ENCODE measurements at places on chromosomes 16 and 17. TPM values are rescaled to one million over a fixed set of nuclear protein-coding genes. Genes with fewer than 3 reads are reported as not detected.

Gene KRTAP2-1
- not detected for total RNA-seq

Gene NPIPB9
- total RNA-seq, result 2.9 TPM

Gene GNPTG
- 58.3 TPM for total RNA-seq

Gene GJD3
- total RNA-seq, result 0.41 TPM

Gene RGS11
- 20.3 TPM for total RNA-seq

GRCh38 chr17:4837471-4838308, 4.5 kb downstream of the MINK1 start:
- no peak for DNase-seq

DNA sequence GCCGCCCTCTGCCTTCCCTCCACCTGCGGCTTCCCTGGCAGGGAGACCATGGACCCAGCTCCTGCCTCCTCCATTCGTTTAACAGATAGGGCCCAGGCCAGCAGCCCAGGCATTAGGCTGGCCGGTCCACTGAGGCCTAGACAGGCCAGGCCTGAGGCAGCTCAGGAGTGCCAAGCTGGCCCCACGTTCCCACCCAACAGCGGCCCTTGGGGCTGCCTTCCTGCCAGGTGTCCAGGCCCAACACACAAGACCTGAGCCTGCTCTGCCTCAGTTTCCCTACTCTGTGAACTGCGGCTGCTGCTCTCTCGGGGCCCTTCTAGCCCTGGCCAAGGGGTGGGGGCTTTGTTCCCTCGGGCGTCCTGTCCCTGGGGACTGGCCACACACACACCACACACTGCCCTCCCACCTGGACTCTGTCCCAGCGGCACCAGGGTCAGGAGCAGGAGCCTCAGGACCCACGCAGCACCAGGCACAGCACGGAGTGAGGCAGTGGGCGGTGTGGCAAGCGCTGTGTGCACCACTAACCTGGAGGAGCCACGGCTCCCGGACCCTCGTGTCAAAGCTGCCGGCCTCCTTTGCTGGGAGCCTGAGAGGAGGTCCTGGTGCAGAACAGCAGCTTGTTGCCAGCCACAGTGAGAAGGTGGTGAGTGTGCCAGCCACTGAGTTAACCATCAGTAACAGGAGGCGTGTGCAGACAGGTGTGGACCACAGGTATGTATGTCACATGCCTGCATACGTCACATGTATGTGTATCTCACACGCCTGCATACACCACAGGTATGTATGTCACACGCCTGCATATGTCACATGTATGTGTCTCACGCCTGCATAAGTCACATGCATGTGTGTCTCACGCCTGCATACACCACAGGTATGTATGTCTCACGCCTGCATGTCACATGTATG, 14.6 kb upstream of the CDH15 start:
- DNase-seq, result no peak

DNA sequence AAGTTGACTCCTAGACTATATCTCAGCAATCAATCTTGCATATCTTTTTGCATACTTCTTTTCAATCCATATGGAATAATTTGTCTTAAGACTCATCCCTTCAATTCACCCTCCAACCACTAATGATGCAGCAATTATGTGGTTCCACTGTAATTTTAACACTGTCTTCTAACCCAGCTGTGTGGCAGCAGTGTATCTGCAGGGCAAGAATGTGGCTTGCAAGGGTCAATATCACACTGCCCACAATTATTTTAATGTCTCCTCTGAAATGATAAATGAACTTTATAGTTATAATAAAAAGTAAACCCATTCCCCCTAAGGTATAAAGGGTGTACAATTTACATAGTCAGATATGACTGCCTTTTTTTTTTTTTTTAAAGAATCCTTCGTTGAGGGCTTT, 48.6 kb downstream of the FTO start:
- no peak for DNase-seq

DNA sequence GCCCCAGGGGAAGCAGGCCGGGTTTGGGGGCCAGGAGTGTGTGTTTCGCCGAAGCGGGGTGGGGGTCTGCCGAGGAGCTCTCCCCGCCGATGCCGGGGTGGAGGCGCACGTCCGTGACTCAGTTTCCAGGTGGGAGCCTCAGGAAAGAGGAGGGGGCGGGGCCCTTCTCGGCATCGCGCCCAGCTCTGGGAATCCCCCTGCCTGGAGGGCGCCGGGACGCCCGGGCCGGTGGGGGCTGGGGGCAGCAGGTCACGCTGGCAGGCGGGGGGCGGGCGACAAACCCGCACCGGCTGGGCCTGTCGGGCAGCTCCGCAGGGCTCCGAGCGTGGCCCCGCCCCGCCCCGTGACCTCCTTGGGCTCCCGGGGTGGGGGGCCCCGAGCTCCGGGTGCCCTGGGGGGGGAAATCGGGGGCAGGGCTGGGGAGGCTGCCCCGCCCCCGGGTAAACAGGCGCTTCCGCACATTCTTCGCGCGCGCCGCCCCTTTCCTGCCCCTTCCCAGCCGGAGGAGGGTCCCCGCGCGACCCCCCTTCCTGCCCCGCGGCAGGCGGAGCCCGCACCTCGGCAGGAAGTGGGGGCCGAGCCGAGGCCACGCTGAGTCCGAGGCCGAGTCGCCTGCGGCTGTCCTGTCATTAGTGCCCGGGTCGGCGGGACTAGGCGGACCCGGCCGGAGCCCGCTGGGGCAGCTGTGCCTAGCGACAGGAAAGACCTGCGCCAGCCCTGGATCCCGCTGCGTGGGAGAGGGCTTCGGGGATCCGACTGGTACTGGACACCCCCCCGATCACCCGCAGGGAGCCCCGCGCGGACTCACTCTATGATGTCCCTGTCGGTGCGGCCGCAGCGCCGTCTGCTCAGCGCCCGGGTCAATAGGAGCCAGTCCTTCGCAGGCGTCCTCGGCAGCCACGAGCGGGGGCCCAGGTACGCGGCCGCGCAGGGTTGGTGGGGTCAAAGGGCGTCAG, 9.3 kb downstream of the RIPOR1 start:
- no peak for DNase-seq

- no peak for DNase-seq
Observed at GRCh38 chr17:60371818-60372510, 20.0 kb downstream of the USP32 start.

- DNase-seq, result no peak
Observed at GRCh38 chr16:6297666-6298410, 1034.8 kb upstream of the RBFOX1 start.

- no peak for DNase-seq
Observed at GRCh38 chr16:68232335-68232734, 3.6 kb downstream of the ESRP2 start.

GRCh38 chr17:75228847-75229246, 23.4 kb downstream of the NUP85 start:
- DNase-seq, result no peak

DNA sequence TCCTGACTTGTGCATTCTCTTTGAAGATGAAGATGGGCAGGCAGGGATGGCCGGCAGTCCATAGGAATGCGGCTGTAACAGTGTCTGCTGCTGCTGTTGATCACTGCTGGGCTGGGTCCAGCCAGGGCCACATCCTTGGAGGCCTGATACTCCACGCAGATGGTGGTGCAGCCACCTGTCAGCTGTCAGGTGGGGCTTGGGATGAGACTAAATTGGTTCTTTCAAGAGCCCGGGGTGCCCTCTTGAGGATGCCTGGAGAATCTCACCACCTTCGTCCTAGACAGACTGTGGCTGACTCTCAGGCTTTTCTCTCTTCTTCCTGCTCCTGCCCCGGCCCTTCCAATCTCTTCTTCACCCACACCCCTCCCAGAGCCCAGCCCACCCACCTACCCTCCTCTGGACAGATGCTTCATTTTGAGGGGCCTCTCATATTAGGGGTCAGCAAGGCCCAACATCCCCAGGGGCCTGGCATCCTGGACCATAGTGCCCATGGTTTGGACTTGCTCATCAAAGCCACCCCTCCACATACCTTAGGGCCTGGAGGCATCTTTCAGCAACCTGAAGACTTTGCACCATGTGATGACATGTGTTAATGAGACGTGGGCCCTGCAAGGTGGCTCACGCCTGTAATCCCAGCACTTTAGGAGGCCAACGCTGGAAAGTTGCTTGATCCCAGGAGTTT, 19.1 kb downstream of the OSBPL7 start:
- peak; percentile 63 for DNase-seq

DNA sequence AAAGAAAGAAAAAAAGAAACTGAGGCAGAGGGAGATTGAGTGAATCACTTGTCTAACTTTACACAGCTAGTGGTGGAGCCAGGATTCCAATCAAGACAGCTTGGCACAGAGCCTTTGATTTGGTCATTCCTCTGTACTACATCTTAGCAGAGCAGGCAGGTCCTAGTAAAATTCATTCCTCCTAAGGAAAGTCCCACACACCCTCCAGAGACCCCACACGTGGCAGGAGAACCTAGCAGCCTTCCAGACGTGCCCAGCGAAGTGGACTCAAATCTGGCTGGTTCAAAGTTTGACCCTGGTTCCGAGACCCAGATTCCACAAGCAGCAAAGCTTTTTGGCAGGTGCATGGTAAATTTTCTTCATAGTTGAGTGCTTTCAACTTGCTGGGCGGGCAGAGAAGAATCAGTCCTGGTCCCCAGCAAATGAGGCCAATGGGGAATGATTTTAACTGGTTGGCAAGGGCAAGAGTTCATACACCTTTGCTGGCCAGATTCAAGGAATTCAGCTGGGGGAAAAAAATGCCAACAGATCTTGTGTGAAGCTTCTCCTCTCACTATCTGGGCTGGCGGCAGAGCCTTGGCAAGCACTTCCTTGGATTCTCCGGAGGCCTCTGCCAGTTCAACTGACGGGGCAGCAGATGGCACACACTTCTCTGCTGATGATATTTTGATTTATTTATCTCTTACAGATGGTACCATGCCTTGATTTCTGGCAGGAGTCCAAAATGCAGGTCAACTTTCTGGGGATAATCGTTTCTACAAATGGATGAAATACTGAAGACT, 82.4 kb downstream of the GSG1L start:
- no peak for DNase-seq

DNA sequence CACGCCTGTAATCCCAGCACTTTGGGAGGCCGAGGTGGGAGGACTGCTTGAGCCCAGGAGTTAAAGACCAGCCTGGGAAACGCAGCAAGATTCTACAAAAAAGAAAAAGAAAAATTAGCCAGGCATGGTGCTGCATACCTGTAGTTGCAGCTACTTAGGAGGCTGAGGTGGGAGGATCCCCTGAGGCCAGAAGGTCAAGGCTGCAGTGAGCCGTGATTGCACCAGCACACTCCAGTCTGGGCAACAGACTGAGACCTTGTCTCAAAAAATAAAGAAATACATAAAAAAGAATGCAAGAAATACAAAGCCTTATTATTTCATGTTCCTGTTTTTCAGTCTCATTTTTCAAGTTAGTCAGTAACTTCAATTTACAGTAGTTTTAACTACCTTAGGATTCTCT, 5.9 kb upstream of the CNOT1 start:
- DNase-seq, result no peak

DNA sequence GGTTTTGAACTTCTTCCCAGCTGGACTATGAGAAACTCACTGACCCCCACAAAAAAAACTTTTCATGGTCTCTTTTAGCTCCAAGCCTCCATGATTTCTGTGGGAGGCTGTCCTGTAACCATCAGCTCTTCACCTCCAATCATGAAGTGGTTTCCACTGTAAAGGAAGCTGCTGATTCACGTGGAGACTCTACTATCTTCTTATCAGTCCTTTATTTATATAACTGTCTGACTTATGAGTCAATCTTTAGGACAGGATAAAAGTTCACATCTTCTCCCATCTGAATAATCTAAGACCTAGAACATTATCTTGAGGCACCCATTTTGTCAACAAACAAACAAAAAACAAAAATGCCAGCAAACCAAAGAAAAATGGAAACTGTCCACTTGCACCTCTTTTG, 409.9 kb downstream of the SLC39A11 start:
- no peak for DNase-seq

DNA sequence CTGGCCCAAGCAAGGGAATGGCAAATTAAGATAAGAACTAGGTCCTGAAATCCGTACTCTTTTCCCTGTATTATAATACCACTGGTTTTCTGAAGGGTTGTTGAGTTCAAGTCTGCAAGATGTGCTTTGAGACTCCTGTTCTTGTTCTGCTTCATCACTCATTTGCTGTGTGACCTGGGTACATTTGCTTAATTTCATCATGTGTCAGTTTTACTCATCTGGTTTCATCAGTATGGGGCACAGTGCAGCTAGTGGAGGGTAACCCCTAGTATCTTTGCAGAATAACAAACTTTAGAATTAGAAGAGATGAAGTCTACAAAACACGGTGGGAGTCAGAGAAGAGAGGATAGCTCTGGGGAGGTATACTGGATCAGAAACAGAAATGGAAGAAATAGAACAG, 21.9 kb upstream of the EFCAB13 start:
- no peak for DNase-seq

DNA sequence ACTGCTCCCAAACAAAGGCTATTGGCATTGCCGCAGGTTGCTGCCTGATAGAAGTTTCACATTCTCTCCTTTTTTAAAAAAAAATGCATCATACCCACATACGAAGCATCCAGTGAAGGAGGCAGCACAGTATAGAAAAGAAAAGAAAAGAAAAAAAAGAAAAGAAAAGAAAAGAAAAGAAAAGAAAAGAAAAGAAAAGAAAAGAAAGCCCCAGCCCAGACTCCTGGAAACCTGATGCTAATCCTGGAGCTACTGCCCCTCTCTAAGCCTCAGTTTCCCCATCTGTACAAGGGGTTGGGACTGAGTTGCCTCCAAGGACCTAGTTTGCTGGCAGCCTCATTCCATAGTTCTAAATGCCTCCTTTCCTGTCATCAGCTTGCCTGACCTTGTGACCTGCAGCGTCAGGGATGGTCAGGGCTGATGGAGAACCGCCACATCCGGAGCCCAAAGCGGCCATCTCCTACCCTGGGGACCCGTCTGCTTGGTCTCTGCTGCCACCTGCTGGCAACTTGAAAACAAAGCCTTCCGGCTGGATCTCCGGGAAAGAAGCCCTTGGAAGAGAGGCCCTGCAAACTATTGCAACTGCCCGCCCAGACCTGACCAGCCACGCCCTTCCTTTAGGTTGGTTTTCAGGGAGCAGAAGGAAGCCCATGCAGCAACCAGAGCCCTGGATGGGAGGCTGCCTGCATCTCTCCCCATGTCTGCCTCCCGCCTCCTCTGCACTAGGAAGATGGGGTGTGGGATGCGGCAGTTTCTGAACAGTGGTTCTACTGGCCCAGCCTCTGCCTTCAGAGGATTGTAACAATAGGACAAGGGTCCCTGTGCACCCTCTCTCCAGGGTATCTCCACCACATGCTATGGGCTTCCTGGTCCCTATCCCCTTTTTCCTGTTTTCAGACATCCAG, 13.0 kb downstream of the AIPL1 start:
- no peak for DNase-seq
